ENCODE measurements at places on chromosomes 2 and 18.

GRCh38 chr2:180017784-180018183 is 10.7 kb upstream of the CWC22 start:
- DNase-seq: no peak

- no peak for DNase-seq
These were observed 1118.5 kb downstream of the TSN start for GRCh38 chr2:122873951-122874350.

GRCh38 chr2:10591207-10591606 is 98.6 kb downstream of the NOL10 start:
- DNase-seq: no peak

- DNase-seq: no peak
These were observed 143.6 kb downstream of the AFF3 start for GRCh38 chr2:99998651-99999320.

- no peak for DNase-seq
These were observed 6.0 kb downstream of the ANKRD44 start for GRCh38 chr2:197304556-197305011.

- no peak for DNase-seq
These were observed 93.2 kb upstream of the XPO1 start for GRCh38 chr2:61631321-61631720.

DNA sequence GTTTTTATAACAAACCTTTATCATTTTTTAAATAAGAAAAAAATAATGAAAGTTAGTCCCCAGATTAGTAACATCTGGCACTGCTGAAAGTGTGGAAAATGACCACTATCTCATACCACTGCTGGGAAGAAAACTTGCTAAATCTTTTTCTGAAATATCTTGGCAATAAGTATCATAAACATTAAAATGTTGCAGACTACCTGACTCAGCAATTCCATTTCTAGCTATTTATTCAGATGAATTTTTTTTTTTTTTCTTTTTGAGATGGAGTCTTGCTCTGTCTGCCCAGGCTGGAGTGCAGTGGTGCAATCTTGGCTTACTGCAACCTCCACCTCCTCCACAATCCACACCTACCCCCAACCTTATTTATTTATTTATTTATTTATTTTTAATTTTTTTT is 35.3 kb upstream of the SOS1 start:
- DNase-seq: no peak

GRCh38 chr2:54228945-54229344 is 27.1 kb downstream of the TSPYL6 start:
- DNase-seq: no peak

- no peak for DNase-seq
These were observed 42.9 kb upstream of the KLHL29 start for GRCh38 chr2:23342075-23342474.

- no peak for DNase-seq
These were observed 99.1 kb upstream of the PELI1 start for GRCh38 chr2:64243081-64244036.

DNA sequence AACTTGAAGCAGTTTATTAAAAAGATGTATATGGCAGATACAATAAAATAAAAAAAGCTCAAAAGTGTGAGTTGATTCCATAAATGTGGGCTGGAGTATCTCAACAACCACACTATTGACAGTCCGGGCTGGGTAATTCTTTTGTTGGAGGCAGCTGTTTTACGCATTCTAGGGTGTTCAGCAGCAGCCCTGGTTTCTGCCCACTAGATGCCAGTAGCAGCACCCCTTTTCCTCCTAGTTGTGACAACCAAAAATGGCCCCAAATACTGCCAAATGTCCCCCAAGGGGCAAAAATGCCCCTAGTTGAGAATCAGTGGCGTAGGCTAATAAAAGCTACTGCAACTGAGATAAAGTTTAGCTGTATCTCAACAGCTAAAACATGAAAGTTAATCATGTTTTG is 44.8 kb downstream of the CHMP3 start:
- DNase-seq: no peak

DNA sequence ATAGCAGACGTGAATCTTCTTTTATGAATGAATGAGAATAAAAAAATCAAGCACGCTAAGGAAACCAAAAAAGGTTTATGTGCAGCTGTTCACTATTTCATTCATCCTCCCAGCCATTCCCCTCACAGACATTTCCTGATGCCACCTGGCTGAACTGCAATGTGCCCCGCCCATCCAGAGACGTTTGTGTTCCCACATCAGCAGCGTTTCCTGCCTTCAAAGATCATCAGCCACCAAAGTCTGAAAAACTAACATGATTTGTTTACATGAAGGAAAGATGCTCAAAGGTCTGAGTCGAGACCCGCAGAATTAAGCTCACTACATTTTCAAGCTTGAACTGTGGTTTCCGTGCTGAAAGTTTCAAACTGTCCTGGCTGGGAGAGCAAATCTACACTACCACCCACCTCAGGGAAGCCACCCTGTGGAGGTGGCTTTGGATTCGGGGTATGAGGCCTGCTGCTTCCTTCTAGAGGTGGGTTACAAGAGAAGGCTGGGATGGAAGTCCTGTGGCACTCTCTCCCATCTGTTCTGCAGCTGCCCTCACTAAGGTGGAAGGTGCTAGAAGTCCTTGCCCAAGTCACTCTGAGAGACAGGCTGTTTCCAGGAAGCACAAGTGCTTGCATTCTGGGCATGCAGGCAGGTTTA is 201.3 kb upstream of the OSR1 start:
- no peak for DNase-seq

DNA sequence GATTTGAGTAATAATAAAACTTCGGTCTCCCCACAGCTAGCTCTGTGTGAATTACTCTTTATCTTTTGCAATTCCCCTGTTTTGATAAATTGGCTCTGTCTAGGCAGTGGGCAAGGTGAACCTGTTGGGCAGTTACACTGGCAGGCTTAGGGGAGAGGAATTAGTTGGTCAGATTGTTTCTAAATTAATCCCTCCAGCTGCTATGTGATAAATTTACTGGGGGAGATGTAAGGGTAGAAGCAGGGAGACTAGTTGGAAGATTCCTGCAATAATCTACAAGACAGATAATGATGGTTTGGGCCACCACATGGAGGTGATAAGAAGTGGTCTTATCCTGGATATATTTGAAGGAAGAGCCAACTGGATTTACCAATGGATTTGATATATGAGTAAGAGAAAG is 118.5 kb upstream of the TACR1 start:
- DNase-seq: no peak

DNA sequence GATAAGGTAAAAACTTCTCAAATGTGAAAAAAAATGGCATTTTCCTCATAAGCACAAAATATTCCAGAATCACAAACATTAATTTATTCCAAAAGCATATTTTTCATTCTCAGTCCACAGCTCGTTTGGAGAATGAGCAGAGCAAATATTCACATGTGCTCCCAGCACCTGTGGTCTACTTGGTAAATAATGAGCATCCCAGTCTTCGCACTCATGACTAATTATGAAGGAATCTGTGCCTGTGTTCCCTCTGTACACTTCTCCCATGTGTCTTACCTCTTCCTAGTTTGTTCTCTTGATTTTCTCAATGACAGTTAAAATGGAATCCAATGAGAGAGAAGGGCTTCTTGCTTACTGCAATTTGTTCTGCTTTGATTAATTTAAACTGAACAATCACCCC is 671.0 kb upstream of the SOX11 start:
- DNase-seq: no peak
